ENCODE measurements at places on chromosomes 12 and 14.

DNA sequence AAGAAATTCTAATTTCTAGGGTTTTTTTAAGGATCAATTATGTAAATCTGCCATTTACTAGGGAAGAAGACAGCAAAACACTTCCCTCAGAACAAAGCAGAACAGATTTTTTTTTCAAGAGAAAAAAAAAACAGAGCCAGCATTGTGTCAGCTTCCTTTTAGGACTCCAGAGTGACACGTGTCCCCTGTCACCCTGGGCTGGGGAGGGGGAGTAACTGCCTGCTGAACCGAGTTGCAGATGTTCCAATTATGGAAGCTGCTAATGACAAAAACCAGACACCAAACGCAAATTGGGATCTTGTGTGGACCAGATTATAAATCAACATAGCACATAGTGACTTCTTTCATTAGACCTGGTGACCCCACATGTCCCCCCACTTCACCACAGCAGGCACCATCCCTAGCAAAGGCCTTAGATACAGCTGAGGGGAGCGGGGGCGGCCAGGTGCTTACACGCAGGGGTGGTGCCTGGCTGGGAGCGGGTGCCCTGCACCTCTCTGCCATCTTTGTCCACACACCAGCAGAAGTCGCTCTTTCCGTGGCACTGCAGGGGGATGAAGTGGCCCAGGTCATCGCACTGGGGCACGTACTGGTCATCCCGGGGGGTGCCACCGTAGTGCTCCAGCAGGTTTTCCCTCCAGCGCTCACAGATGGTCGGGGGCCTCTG is 25.4 kb downstream of the RTRAF start:
- DNase-seq: no peak

DNA sequence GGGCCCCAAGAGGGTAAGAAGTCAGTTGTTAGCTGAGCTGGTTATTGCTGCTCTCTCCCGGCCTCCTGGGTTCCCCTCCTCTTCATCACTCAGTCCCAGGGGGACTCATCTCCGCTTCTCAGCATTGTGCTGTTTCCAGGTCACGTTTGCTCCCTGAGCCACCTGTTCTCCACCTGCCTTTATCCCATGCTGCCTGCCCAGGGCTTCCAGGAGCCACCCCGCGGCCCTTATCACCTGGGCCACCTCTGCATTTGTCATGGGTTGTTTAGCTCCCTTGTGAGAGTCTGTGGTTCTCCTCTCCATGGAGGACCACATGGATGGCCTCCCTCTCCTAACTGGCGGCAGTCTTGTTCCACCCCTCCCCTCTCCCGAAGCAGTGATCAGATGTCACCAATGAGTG is 36.0 kb downstream of the SYNDIG1L start:
- DNase-seq: no peak

GRCh38 chr12:26719852-26720251 is 113.1 kb downstream of the ITPR2 start:
- DNase-seq: no peak

DNA sequence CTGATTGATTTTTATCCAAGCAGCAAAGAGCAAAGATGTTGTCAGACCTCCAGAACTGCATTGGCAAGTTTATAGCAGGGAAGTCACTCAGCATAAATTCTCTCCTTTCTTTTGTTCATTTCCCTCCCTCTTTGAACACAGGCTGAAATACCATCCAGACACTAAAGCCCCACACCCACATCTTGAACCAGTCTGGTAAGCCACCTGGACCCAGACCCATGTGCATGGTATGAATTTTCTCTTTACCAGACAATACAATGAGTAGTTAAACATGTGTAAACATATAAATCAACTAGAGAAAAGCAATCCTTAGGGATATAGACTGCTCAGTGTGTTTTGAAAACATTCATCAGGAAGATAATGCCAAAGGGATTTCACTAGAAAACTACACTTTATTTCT is 488.3 kb upstream of the FLRT2 start:
- no peak for DNase-seq

DNA sequence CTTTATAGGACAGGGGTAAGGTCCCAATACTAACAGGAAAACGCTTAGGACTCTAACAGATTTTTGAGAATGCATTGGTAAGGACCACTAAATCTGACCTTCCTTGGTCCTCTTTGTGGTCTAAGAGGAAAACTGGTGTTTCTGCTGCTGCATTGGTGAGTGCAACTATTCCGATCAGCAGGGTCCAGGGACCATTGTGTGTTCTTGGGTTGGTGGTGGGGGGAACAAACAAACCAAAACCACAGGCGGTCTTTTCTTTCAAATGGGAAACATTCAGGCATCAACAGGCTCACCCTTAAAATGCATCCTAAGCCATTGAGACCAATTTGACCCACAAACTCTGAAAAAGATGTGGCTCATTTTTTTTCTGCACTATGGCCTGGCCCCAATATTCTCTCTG is 20.7 kb downstream of the EPYC start:
- DNase-seq: no peak

DNA sequence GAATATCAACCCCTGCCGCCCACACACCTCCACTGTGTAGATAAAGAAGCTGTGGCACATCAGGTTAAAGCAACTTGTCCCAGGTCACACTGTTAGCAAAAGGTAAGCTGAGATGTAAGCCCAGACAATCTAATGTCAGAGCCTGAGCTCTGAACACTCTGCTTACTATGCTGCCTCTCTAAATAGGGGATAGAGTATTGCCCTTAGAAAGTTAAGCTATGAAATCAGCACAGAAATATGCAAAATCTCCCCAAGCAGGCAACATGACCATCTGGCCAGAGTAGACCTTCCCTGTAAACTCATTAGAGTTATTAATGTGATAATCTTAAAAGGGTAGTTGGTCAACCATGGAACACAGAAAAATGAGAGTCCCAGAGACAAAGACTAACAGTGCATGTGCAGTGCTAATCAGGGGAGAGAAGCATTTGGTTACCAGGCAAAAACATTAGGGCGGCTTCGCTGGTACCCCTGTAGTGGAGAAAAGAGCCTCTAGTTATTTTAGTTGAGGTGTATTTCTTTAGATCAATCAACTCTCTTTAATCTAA is 171.0 kb downstream of the BTG1 start:
- DNase-seq: no peak

- no peak for DNase-seq
These were observed 155.1 kb downstream of the CCDC59 start for GRCh38 chr12:82203086-82203485.

GRCh38 chr12:59196989-59197388 is 276.7 kb upstream of the LRIG3 start:
- no peak for DNase-seq

GRCh38 chr14:33347796-33348195 is 409.1 kb downstream of the NPAS3 start:
- DNase-seq: peak; percentile 44

- DNase-seq: no peak
These were observed 216.1 kb downstream of the MSRB3 start for GRCh38 chr12:65494537-65494936.

DNA sequence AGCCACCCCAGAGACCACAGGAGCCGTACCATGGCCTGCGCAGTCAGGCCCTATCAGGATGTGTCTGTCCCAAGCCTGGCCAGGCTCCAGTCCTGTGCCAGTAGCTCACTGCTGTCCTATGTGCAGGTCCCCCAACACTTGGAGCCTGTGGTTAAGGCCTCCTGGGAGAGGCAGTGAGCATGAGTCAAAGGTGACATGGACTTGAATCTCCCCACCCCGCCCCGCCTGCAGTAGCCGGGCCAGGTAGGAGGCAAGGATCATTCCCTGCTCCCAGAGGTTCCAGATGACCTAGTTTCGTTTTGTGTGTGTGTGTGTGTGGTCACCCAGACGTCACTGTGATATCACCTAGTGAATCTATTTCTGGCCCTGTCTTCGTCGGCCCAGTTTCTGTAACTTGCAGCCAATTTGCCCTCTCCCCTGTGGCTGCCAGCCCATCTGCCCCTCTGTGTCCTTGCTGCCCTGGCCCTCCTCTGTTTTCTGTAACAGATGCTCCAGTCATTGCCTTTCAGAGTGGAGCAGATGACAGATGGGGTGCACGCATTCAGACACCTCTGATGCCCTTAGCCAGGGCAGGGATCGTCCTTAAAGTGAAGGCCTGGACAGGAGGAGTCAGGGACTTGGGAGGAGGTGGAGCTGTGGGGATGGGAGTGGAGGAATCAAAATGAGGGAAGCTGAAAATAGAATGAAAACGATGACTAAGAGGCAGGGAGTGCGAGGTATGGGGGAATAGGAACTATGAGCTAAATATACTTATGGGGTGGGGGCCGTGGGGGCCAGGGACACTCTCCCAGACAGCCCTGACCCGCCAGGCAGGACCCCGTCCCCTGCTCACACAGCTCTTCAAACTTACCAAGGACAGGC is 37.4 kb downstream of the SLC6A12 start:
- DNase-seq: peak; percentile 25

GRCh38 chr14:21096978-21097635 is 1.3 kb downstream of the ZNF219 start:
- DNase-seq: no peak

GRCh38 chr12:52241205-52241842 is 8.3 kb downstream of the KRT7 start:
- no peak for DNase-seq

DNA sequence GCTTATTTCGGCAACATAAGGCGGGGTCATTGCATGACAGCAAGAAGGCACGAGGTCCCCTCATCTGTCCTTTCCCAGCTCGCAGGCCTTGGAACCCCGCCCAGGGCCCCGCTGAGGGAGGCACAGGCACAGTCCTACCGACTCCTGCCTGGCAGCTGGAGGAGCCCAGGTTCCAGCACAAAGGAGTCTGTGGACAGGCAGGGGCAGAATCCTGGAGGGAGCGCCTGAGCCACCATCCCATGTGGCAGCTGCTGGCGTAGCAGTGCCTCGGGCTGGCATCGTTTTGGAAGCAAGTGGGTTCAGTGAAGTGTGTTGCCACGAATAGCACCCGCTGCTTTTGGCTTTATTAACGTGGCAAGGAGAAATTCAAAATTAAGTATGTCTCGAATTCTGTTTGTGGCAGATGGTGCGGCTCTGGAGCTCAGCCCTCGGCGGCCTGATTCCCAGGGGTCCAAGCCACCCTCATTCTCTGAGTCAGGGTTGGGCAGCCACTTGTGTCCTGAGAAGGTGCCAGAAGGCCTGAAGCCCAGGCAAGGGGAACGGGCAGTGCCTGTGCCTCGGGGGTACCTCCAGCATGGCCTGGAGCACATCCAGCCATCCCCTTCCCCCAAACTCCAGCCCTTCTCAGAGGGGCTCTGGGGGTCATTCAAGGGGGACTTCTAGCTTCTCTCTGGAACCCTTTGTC is 35.9 kb downstream of the SLC8B1 start:
- no peak for DNase-seq

DNA sequence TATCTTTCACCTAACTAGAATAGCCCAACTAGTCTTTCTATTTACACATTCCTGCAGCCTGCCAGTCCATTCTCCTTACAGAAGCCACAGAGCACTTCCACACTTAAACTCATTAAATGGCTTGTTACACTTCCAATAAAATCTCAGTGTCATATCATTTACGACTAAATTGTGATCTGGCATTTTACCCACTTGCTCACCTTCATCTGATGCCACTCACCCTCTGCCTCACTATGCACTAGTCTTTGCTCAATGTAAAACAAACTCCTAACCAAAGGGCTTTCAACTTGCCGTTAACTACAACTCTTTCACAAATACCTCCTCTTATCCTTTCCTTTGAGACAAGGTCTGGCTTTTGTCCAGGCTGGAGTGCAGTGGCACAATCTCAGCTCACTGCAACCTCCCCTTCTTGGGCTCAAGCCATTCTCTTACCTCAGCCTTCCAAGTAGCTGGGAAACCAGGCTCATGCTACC is 24.1 kb downstream of the YAF2 start:
- DNase-seq: no peak

DNA sequence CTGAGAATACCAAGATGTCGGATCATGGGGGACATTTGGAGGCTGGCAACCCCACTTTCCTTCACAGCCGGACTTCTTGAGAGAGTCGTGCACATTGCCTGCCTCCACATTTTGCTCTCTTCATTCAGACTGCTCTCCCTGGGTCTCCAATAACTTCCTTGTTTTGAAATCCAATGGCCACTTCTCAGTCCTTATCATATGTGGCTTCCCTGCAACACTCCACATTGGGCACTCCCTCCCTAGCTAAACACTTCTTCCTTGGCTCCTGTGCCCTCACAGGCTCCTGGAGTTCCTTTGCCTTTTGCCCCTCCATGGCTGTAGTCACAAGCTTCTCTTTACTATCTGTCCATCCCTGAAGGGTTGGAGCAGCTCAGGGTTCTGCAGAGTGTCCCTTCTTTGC is 30.1 kb downstream of the NPC2 start:
- no peak for DNase-seq

DNA sequence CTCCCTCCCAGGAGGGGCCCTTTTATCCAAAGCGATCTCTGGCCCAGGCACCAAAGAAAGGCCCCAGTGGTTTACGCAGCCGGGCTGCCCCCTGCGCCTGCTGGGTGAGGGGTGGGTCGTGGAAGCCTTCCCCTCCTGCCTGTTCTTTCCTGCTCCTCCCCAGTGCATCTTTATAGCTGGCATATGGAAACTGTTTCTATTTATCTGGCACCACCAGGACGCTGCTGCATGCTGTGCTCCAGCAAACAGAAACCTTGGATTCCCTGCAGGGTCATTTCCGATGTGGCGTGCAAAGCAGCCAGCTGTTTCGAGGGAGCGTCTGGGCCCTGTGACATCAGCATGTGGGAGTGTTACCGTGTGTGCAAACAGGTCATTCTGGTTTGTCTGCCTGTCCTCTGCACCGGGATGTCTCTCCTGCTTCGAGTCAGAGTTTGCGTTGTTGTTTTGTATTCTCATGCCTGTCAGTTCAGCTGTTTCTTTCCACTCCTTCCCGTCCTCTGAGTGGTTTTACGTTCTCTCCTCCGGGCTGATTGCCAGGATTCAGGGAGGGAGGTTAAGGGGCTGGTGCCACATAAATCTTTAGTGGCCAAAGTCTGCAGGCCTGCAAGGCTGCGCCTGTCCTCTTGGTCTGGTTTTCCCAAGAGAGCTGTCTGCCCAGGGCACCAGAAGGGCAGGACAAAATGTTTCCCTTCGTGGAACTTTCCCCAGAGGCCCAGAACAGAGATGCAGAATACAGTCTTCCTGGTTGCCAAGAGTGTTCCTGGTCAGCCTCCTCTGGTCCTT is 24.6 kb downstream of the TPCN1 start:
- DNase-seq: peak; percentile 49

- no peak for DNase-seq
These were observed 65.8 kb downstream of the CCDC92 start for GRCh38 chr12:123906711-123907420.

GRCh38 chr12:3897371-3897971 is 24.3 kb upstream of the PARP11 start:
- no peak for DNase-seq

DNA sequence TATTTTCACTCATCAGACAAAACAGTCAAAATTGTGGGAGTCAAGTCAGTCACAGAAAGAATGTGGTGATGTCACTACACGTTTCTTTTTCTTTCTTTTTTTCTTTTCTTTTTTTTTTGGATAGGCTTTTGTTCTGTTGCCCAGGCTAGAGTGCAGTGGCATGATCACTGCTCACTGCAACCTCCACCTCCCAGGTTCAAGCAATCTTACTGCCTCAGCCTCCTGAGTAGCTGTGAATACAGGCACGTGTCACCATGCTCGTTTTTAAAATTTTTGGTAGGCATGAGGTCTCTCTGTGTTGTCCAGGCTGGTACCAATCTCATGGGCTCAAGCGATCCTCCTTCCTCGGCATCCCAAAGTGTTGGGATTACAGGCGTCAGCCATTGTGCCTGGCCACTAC is 2.3 kb downstream of the CLECL1 start:
- DNase-seq: no peak

GRCh38 chr12:117733549-117733805 is 235.3 kb downstream of the KSR2 start:
- no peak for DNase-seq

- DNase-seq: no peak
These were observed 56.4 kb upstream of the ISM2 start for GRCh38 chr14:77554816-77555599.

GRCh38 chr12:39626033-39626814 is 6.6 kb upstream of the ABCD2 start:
- no peak for DNase-seq

- DNase-seq: no peak
These were observed 13.3 kb downstream of the TMEM119 start for GRCh38 chr12:108584456-108585065.
